CD4-positive, alpha-beta T cell treated with Interleukin-17A for 1 hour (primary cell): ENCODE measurements at places on chromosomes 1 and 21.

DNA sequence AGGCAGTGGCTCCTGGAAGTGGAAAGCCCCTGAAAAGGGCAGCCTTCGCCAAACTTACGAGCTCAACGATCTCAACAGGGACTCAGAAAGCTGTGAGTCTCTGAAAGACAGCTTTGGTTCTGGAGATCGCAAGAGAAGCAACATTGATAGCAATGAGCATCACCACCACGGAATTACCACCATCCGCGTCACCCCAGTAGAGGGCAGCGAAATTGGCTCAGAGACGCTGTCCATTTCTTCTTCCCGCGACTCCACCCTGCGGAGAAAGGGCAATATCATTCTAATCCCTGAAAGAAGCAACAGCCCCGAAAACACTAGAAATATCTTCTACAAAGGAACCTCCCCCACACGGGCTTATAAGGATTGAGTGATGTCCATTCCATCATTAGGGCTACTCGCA is 42.4 kb downstream of the PLPPR4 start:
- DNase-seq = no peak

DNA sequence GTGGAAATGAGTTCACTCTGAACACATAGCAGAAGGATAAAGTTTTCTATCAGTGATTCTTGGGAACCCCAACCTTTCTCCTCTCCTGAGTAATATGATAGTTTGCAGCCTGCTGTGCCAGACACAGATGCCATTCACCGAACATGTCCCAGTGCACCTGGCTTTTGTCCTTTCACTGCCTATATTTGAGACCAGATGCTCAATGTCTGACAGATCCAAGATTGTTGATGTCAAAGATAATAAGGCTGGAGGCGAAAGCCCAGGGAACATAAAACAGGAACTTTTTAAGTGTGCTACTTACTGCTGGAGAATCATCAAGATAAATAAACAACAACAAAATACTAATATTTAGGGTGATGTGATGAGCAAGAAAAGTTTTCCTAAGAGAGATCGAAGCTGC is 139.3 kb downstream of the TIAM1 start:
- no peak for DNase-seq

DNA sequence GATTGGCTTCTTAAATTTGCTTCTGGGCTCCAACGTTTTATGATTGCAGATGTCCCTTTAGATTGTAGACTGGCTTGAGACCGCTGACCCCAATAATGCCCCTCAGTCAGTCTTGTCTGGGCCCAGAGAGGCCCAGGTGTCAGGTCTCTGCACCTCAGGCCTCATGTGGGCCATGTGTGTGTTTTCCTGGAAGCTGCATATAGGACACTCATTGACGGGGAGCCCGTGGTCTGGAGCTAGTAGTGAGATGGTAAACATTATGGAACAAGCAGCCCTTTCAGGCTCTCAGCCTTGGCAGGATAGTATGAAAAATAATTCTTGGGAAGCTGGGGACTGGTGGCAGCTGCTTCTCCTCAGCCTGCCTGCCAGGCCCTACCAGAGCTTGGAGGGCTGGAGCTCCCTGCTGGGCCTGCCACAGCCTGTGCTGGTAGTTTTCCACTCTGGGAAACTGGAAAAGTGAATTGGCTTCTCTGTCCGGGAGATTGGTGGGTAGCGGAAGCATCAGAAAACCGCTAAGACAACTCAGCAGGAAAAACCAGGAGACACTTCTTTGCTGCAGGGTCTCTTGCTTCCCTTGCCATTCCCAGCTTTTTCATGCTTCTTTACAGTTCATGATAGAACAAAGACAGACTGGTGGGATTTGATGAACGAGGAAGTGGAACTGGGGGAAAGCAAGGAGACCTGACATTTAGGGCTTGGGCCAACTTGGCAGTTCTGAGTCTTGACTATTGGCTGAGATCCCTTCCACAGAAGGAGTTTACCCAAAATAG is 57.8 kb upstream of the HSD17B7 start:
- DNase-seq = no peak

GRCh38 chr1:206142011-206142410 is 24.8 kb upstream of the AVPR1B start:
- no peak for DNase-seq

DNA sequence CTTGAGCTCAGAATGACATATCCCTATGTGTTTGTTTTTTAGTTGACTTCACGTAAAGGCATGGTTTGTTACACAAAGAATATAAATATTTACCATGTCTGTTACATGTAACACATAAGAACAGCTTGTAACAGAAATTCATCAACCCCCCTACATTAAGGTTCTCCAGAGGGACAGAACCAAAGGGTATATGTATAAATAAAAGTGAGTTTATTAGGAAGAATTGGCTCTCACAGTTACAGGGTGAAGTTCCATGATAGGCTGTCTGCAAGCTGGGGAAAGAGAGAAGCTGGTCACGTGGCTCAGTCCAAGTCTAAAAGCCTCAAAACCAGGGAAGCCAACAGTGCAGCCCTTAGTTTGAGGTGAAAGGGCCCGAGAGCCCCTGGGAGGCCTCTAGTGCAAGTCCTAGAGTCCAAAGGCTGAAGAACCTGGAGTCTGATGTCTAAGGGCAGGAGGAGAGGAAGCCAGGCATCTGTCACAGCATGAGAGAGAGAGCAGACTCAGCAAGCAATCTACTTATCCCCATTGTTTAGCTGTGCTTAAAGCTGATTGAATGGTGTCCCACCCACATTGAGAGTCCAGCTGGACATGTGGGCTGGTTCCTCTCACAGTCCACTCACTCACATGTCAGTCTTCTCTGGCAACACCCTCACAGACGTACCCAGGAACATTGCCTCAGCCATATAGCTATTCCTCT is 15.8 kb downstream of the THRAP3 start:
- DNase-seq = no peak

- DNase-seq = no peak
Observed at GRCh38 chr21:45595574-45596295, 47.8 kb upstream of the PCBP3 start.

- no peak for DNase-seq
Observed at GRCh38 chr1:160206421-160207117, 1.4 kb downstream of the PEA15 start.
